HT-29 (cell line): ENCODE measurements at places on chromosomes 6 and 20.
A peak's percentile ranks its signal among the peaks of the same experiment; 100 is the strongest.

GRCh38 chr6:36118550-36119107 is 11.7 kb upstream of the MAPK13 start:
- no peak for DNase-seq

GRCh38 chr6:99022039-99022609 is 74.4 kb upstream of the FBXL4 start:
- DNase-seq: no peak

- no peak for DNase-seq
Observed at GRCh38 chr20:18176318-18176785, 38.7 kb downstream of the KAT14 start.

DNA sequence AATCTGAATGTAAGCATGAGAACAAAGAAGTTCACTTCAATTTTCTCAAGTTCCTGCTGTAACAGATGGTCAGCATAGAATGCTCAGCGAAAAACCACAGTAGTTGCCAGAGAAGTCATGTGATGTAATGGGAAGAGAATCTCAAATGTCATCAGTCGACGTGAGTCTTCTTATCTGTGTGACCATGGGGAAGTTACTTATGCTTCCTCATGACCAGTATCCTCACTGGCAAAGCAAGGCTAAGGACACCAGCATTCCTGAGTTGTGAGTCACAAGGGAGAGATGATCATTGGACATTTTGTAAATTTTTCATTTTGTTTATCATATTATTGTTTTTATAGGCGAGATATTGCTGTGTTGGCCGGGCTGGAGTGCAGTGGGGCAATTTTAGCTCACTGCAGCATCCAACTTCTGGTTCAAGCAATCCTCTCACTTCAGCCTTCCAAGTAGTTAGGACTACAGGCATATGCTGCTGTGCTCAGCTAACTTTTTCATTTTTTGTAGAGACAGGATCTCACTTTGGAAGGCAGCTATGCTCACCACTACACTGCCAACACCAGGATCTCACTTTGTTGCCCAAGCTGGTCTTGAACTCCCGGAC is 21.9 kb downstream of the SGK1 start:
- DNase-seq: peak; percentile 57

GRCh38 chr6:157227202-157228166 is 95.8 kb downstream of the TMEM242 start:
- DNase-seq: peak; percentile 16

- no peak for DNase-seq
Observed at GRCh38 chr6:71410164-71410566, 121.6 kb downstream of the OGFRL1 start.

- DNase-seq: no peak
Observed at GRCh38 chr6:37048851-37049757, 43.6 kb downstream of the FGD2 start.

DNA sequence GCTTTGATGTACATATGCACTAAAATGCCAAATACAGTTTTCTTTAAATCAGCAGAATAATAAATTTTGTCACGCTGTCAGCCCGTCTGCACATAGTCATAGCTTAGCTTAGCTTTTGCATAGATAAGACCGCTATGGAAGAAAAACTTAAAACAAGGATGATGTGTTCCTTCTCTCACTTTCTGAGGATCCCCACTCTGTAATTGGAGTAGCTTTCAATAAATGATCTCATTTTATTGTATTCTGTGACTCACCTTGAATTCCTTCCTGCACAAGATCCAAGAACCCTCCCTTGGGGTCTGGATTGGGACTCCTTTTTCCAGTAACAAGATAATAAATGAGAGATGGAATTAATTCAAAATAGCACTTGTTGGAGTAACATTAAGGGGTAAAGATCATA is 186.2 kb downstream of the CDH26 start:
- no peak for DNase-seq

GRCh38 chr6:41200296-41200900 is 551 bp downstream of the TREML2 start:
- DNase-seq: peak; percentile 7

DNA sequence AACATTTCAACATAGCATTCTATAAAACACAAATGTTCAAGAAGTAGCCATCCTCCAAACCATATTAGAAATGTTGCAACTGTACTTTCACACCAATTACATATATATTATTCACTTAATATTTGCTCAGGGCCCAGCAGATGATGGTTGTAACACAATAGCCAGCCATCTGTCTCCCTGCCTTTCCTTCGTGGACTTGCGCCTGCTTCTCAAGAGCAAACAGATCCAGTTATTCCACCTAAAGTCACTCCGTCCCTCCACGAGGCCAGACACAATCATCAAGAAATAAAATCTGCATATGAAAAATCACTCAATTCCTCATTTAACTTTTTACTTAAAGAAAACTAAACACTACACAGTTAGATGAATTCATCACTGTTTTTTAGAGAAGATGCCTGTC is 160.4 kb downstream of the RALGAPA2 start:
- no peak for DNase-seq

- no peak for DNase-seq
Observed at GRCh38 chr6:137166247-137167098, 7.0 kb downstream of the IL22RA2 start.

- DNase-seq: peak; percentile 76
Observed at GRCh38 chr6:125201961-125202729, 48.6 kb downstream of the TPD52L1 start.

DNA sequence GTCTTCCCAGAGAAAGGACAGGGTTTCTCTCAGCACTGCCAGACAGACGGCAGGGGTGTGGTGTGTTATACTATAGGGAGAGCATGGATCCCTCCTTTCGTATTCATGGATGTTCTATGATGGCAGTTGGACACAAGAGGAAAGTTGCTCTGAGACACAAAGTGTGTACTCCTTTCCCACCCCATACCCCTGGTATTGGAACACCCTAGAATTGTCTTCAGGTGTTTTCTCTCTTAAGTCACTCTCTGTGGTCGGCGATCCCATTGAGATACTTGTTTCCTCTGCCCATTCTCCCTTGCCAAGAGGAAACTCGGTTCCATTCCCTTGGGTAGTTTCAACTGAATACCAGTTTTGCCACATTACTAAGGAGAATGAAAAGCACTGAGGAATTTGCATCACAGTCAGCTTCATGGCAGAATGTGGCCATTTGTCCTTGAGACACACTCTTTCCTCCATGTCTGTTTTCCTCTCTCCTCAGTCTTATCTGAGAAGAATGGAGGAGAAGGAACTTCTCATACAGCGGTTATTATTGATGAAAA is 53.4 kb downstream of the RNF182 start:
- no peak for DNase-seq

- no peak for DNase-seq
Observed at GRCh38 chr6:16471222-16471909, 233.0 kb downstream of the GMPR start.

GRCh38 chr6:68572525-68572924 is 62.6 kb upstream of the ADGRB3 start:
- DNase-seq: peak; percentile 41

DNA sequence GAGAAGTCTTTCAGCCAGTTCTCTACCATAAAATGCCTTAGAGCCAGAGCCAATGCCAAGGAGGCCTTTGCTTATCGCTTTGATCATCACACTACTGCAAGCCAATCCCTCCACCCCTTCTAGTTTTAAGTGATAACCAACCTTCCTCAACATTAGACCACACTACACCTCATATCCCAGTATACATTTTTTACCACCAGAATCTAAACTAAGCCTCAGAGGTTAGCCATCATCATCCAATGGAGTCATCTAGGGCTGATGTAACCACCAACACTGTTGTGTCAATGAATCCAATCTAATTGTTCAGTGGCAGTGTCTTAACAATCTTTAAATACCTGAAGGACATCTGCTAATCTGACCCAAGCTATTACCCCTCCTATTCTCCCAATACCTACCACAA is 6.4 kb downstream of the ZUP1 start:
- DNase-seq: no peak

DNA sequence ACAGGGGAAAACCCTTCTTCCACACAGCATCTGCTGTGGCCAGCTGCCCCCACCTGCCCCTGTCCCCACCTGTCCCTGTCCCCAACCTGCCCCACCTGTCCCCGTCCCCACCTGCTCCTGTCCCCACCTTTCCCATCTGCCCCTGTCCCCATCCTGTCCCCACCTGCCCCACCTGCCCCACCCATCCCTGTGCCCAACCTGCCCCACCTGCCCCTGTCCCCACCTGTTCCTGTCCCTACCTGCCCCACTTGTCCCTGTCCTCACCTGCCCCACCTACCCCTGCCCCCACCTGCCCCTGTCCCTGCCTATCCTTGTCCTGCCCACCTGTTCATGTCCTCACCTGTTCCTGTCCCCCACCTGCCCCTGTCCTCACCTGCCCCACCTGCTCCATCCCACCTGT is 6.4 kb upstream of the MYT1 start:
- DNase-seq: no peak

- no peak for DNase-seq
Observed at GRCh38 chr6:11223286-11223864, 9.1 kb downstream of the NEDD9 start.

GRCh38 chr20:8670893-8671215 is 398.0 kb upstream of the PLCB4 start:
- no peak for DNase-seq

GRCh38 chr20:49372095-49372734 is 94.4 kb upstream of the ZNFX1 start:
- DNase-seq: no peak

DNA sequence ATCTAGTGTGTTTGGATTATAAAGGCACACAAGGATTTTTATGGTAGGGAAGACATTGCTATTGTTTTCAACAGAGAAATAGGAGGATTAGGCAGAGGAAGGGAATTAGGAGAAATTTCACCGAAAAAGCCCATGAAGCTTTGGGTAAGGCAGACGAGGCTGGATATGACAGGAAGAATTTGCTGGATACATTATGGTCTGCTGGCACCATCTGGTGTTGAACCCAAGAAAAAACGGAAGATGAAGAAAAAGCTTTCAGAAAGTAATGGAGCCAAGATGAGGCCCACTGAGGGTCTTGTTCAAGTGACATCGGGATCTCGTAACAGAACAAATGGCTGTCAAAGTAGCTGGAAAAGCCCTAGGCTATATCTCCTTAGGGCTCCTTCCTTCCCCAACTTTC is 56.5 kb downstream of the OR2J2 start:
- DNase-seq: no peak

DNA sequence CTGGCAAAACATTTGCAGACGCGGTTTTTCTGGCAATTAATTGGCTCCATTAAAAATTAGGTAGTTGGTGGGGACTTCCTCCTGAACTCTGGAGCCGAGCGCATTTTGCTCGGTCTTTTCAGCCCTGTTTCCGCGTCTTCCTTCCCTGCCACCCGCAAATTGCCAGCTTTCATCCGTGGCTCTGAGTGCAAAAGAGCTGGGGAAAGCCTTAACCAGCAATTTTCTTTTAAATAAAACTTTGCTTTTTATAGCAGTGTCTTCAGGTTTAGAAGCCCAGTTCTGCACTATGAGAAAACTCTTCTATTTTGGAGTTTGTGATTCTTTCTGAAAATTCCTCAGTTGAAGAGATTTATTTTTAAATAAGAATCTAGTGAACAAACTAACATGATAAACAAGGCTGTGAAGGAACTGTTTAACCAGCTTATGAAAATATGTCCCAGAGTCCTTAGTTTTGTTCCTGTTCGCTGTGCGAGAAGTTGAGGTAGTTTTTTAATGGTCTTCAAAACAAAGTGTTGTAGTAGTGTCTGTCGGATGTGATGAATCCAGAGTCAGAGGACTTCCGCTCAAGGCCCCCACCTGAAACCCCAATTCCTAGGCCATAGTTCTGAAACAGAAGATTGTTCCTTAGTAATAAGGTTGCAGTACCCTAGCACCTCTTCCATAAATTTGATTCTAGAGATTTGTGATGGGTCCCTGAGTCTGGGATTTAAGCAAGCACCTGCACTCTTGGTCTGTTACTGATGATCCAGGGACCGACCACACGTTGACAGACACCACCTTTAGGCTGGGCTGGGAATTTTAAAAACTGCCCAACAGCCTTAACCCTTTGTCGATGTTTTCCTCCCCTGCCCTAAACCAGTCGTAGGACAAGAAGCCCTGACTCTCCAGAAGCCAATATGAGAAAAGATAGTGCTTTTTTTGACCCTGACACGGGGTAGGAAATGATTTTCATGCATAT is 950 bp downstream of the KCTD20 start:
- DNase-seq: peak; percentile 72

DNA sequence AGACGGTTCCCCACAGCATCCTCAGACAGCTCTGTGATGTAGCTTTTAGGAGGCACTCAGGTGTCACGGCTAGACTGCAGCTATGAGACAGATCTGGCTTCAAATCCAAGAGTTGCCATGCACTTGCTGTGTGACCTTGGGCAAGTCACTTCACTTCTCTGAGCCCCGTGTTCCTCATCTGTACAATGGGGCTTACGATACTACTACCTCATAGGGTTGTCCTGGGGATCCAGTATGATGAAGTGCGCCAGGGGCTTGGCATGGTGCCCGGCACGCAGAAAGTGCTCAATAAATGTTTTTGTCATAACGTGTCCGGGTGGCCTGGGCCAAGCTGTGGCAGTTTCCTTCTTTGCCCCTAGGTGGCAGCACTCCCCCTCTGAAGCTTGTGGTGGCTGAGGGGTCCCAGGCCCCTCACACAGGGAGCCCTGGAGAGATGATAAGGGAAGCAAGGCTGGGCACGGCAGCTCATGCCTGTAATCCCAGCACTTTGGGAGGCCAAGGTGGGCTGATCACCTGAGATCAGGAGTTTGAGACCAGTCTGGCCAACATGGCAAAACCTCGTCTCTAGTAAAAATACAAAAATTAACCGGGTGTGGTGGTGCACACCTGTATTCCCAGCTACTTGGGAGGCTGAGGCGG is 19.1 kb upstream of the CHMP4B start:
- peak; percentile 76 for DNase-seq

DNA sequence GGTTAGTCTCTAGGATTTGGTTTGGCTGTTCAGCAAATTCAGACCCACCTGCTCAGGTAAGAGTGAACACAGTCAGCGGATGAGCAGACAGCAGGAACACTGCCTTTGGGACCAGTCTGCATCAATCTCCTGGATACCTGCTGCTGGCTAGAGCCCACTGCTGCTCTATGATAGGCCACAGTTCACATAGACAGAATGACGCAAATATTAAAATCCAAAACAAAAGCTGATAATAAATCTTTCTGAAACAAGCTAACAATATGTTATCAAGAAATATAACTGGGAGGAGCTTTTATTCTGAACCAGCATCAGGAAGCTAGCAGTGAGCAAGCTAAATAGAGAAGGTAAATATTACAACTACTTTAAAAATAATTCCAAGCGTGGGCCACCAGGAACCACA is at the start of gene TAAR1:
TSS of gene TAAR1 (minus strand) at position 101 of the 400 bp plus-strand sequence. CDS start 13,179 bp downstream, outside the sequence.
- DNase-seq: no peak

- no peak for DNase-seq
Observed at GRCh38 chr20:20014659-20015058, 2.5 kb upstream of the NAA20 start.

DNA sequence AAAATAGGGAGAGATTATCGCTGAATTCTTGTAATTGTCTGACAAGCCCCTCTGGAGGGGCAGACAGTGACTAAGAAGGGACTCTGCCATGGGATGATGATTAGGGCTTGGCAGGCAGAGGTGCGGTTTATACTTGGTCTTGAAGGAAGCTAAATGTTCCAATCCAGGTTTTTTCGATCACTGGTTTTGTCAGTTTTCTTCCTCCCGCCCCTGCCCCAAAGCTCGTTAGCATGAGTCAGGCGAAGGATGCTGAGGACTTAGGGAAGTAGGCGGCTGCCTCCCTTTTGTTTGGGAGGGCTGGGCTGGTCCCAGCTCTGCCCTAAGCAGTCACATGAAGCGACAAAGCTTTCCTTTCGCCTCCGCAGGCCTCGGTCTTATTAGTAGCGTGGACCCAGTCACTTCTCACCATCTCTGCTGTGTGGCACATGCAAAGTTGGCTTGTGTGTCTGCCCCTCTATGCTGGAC is 314.2 kb downstream of the CDC5L start:
- no peak for DNase-seq
